ENCODE measurements at places on chromosomes 4 and X.
A peak's percentile ranks its signal among the peaks of the same experiment; 100 is the strongest.

DNA sequence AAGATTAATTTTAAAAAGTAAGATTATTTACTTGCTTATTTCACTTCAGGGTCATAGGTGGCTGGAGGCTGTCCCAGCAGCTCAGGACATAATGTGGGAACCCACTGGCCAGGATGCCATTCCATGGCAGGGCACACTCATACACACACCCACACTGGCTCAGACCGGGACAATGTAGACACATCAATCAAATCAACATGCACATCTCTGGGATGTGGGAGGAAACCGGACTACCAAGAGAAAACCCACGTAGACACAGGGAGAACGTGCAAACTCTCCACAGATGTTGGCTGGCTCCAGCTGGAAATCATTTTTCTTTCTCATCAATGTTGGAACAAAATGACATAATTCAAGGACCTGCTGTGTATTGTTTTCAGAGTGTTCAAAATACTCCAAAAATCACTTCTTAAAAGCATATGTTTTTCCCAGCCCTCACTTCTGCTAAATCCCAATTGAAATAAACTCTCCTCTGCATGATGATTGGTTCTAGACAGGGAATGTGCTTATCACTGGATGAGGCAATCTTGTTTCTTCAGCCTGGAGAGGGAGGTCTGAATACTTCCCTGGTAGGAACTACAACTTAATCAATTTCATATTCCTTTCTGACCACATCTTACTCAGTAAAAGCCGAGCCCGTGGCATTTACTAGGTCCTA lies 18.6 kb upstream of the CPE start:
- no peak for DNase-seq

- DNase-seq, result peak; percentile 84
Measured at GRCh38 chr4:88177983-88178625, 19.7 kb upstream of the ABCG2 start.

- DNase-seq, result no peak
Measured at GRCh38 chr4:24475756-24476155, 108.6 kb downstream of the DHX15 start.

DNA sequence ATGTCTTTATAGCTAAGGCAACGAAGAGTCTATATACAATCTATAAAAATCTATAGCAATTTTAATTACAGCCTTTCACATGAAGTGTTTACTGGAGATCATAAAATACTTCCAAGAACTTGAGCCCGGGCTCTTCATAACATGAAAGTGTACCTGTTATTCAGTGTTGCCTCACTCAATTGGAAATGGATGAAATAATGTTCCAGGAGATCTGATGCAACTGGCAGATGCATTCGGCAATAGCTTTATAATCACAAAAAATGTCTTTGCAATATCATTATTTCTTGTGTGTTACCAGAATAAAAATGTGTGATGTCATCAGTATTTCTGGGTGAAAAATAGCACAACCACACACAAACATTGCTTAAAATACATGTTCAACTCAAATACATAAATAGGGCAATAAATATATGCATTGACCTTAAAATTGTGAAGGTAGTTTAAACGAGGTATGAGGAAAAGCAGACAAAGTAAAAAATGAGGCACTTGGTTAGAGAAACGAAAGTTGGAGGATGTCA lies 1266.8 kb upstream of the PCDH7 start:
- no peak for DNase-seq

GRCh38 chrX:65508851-65509250 lies 25.7 kb downstream of the LAS1L start:
- no peak for DNase-seq

DNA sequence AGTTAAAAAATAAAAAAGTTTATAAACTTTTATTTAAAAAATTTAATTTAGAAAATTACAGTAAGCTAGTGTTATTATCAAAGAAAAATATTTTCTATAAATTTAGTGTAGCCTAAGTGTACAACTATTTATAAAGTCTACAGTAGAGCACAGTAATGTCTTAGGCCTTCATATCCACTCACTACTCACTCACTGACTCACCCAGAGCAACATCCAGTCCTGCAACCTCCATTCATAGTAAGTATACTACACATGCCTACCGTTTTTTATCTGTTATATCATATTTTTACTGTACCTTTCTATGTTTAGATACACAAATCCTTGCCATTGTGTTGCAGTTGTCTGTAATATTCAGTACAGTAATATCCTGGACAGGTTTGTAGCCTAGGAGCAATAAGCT lies 129.0 kb upstream of the FAM47B start:
- no peak for DNase-seq

- DNase-seq, result no peak
Measured at GRCh38 chr4:137994853-137995252, 247.3 kb downstream of the SLC7A11 start.

- DNase-seq, result no peak
Measured at GRCh38 chrX:135477576-135477975, 42.9 kb upstream of the INTS6L start.
